Omental fat pad (tissue), 4 donors: ENCODE measurements at places on chromosomes 3 and 15.
A peak's percentile ranks its signal among the peaks of the same experiment; 100 is the strongest.

GRCh38 chr15:65870889-65871533 lies 1.7 kb downstream of the RAB11A start:
- no peak for DNase-seq

DNA sequence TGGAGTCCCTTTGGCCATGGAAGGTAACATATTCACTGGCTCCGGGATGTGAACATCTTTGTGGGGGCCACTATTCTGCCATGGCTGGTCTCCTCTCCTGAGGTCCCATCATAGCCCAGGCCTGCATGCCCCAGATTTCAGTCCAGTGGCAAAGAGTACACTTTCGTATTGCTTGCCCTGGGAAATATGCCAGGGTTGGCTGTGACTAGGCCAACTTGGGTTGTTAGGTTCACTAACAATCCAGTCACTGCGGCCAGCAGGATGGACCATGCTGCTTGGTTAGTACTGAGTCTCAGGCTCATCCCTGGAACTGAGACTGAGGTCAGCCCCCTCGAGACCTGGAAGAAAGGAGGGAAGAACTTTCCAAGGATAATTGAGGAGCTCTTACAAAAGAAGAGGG lies 9.8 kb upstream of the EEFSEC start:
- no peak for DNase-seq

DNA sequence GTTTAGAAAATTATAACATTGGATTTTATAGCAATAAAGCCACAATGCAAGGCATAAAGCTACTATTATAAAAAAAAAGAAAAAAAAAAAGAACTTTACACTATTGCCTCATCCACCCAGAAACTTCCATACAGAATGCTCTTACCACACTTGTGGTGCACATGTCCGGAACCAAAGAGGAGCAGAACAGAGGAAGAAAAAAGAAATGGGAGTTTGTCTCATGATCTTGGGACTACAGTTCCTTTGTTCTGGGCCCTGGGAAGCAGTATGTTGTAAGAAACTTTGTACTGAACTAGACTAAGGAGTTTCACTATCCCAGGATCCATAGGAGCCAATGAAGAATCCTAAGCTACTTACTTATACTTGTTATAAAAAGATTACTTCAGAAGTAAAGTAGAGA lies 36.1 kb downstream of the FMN1 start:
- no peak for DNase-seq

DNA sequence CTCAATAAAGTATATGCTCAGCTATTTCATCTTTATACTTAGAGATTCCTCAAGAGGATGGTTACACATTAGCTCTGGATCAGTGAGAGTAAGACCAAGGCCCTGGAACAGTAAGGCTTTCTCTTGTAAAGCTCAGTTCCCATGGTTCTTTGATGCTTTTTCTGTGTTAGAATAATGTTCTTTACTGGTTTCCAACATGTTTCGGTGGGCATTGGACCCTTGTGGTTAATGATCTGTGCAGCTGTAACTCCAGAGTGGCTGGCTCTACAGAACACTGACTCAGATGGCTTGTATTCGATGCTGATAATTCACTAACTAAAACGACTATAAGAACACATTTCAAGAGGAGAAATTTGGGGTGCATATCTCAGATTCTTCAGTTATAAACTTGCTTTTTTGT lies 114.7 kb downstream of the AKAP13 start:
- no peak for DNase-seq

- DNase-seq = no peak
These were observed 37.5 kb upstream of the RFX7 start for GRCh38 chr15:56281145-56281544.

DNA sequence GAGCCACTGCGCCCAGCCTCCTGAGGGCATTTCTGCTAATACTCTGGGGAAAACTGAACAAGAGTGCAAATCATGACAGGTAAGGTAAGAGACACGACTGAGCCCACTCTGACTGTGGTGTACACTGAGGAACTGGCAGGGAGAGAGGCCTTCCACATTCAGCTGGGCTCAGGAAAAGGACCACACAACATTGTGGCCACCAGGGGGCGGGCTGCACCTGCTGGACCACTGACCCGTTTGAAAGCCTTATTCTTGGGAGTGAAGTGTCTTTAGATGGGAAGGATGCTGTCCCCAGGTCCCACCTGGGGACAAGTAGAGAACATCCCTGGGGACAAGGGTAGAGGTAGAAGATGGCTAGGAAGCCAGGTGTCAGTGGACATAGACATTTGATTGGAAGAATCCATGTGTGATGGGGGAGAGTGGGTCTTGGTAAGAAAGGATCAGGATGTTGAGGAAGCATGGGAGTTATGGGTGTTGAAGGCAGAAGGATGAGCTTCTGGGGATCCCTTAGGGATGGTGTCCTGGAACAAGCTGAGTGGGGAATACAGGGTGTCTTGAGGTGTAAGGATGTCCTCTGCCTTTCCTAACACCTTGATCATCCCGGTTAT lies 6.2 kb upstream of the CTDSPL start:
- DNase-seq = peak; percentile 97

DNA sequence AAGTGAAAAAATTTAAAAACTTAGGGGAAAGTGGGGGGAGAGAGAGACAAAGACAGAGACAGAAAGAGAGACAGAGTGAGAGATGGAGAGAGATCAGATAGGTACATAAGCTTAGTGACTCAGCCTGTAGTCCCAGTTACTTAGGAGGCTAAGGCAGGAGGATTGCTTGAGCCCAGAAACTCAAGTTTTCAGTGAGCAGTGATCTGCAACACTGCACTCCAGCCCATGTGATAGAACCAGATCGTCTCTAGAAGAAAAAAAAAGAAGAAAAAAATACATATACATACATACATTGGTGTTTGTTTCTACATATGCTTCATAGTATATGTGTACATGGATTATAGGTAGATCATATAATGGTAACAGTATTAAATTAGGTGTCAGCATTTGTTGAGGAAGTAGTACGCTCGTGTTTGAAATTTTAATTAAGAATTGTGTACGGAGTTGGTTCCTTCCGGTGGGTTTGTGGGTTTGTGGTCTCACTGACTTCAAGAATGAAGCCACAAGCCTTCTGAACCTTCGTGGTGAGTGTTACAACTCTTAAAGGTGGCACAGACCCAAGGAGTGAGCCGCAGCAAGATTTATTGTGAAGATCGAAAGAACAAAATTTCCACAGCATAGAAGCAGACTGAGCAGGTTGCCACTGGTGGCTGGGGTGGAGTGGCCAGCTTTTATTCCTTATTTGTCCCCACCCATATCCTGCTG lies 38.3 kb upstream of the SNRPN start:
- no peak for DNase-seq

DNA sequence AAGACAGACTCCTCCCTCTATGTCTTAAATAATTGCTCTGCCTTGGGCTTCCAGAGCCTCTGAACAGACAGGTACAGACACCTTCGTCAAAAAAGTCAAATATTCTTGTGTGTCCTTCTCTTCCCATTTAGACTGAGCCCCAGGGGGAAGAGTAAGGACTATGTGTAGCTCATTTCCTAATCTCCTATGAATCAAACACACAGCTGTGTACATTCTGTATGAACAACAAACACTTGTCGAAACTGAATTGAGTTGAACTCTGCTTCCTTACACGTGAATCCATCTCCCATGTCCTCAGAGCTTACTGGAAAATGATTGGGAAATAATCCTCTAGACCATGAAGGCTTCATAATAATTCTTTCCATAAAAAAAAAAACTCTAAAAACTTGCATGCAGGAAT lies 80.8 kb downstream of the MOBP start:
- no peak for DNase-seq

GRCh38 chr3:30174357-30174756 lies 432.0 kb upstream of the TGFBR2 start:
- DNase-seq = no peak

GRCh38 chr3:47578119-47578632 lies 489 bp downstream of the CSPG5 start:
- DNase-seq = no peak

DNA sequence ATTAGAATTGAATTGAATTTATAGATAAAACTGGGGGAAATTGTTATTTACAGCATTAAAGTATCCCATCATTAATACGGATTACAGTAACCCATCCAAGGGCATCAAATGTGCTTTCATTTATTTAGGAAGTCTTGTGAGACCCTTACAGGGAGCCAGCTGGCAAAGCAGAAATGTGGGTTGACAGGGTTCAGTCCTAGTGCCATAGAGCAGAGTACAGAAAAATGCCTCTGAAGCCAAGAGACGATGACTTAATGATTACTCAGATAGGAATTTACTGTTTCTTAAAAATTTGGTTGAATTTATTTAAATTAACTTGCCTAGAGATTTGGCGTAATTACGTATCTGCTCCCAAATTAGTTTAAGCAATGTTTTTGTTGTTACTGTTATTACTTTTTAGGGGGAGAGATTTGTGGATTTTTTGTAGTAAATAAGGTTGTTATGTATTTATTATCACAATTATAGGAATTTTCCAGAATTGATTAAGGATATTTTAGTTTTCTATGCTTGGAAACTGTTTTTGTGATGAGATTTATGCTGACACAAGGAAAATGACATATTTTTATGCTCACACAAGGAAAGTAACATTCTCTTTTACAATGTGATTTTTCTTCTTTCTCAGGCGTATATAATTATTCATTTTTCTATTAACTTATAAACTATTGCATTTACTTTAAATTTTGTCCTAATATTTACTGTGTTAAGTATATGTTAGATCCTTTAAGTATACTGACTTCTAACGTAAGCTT lies 152.0 kb downstream of the EPHA6 start:
- DNase-seq = no peak

DNA sequence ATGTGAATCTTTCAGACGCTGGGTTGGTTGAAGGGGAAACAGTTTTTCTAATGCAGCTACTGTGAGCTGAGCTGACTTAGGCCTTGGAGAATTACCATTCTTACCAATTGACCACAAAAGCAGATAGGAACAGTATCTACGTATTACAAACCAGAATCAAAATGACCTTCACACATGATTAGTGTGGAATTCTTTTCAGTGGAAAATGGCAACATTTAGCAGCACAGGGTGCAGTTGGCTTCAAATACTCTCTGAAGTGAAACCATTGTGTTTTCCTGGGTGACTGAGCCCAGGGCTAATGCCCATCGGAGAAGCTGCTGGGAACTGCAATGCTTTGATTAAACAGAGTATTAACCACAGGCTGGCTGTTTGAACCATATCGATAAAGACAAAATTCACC lies 40.2 kb upstream of the GOLGA8J start:
- DNase-seq = no peak

- DNase-seq = no peak
These were observed 44.3 kb downstream of the RAB6B start for GRCh38 chr3:133851266-133851906.

- no peak for DNase-seq
These were observed 1.2 kb downstream of the RTP3 start for GRCh38 chr3:46498916-46499519.

- DNase-seq = no peak
These were observed 704.1 kb upstream of the CFAP20DC start for GRCh38 chr3:59753808-59754450.

- no peak for DNase-seq
These were observed 3.8 kb downstream of the NCEH1 start for GRCh38 chr3:172707030-172707429.

DNA sequence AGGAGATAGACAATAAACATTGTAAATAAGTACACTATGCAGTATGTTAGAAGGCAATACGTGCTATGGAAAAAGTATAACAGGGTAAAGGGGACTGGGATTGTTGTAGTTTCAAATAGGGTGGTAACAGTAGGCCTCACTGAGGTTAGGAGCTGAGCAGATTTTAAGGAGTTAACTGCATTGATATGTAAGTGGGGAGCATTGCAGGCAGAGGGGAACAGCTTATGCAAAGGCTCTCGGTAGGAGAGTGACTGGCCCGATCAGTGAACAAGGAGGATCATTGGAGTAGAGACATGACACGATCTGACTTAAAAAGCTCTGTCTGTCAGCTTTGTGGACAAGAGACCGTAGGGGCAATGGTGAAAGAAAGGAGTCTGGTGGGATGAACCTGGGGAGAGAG lies 46.8 kb downstream of the PCCB start:
- no peak for DNase-seq

- no peak for DNase-seq
These were observed 6.1 kb upstream of the RPP14 start for GRCh38 chr3:58299839-58300516.

DNA sequence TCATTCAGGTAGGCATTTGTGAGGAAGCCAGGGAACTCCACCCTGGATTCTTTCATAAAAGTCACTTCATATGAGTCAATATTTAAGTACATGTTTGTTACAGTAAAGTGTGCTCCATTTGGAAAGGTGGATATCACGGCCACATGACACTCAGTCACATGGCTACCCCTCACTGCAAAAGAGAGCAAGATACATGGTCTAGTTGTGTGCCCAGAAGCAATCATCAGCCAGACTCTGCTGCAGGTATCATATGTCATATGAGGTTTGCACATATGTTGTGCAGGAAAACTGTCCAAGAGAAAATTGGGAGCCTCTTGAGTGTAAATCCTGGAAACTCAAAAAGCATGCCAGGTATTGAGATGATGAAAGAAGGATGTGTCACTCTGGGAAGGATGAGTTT lies 55.0 kb upstream of the NMNAT3 start:
- no peak for DNase-seq

GRCh38 chr15:98899272-98900021 lies 108.1 kb downstream of the PGPEP1L start:
- no peak for DNase-seq
